Activated gamma-delta T cell (primary cell): ENCODE measurements at places on chromosomes 7 and 10.

DNA sequence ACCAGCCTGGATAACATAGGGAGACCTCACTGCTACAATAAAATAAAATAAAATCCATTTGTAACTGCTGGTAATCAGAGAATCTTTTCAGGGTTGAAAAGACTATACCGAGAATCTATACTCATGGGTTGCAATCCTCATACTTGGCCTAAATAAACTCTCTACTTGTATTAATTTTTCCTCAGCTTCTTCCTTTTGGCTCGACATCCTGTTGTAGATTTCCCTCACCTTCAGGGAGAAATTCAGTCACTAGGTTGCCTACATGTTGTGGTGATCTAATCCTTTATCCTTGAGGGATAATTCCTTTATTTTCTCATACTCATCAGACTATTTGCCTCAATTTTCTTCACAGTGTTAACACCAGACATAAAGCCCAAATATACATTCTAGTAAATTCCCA, 1093.4 kb downstream of the SORCS3 start:
- no peak for DNase-seq

DNA sequence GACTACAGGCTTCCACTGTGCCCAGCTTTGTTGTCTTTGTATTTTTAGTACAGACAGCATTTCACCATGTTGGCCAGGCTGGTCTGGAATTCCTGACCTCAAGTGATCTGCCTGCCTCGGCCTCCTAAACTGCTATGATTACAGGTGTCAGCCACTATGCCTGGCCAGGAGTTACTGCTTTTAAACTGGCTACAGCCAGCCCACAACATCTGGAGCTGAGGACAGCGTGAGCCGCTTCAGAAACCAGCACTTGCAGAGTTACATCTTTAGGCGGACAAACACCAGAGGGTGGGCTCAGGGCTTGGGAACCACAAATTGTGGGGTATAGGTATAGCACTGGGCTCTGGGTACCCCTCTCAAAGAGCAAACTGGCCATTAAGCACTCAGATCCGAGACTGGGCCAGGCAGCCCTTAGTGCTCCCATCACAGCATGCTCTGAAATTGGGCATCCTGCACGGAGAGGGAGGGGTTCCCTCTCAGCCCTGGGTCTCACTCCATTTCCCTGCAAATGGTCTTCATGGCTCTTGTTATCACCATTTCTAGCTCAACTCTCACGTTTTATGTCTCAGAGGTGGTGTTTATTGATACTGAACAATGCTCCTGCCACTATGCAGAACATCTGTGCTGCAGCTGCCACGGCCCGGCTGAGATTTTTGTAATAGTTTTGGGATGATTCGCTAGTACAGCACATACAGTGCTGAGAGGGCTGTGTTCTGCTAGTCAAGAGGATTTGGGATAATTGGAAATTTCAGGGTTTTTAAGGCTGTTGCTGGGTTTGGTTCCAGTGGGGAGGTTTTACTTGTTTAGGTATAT, 146.4 kb upstream of the LYZL2 start:
- no peak for DNase-seq

DNA sequence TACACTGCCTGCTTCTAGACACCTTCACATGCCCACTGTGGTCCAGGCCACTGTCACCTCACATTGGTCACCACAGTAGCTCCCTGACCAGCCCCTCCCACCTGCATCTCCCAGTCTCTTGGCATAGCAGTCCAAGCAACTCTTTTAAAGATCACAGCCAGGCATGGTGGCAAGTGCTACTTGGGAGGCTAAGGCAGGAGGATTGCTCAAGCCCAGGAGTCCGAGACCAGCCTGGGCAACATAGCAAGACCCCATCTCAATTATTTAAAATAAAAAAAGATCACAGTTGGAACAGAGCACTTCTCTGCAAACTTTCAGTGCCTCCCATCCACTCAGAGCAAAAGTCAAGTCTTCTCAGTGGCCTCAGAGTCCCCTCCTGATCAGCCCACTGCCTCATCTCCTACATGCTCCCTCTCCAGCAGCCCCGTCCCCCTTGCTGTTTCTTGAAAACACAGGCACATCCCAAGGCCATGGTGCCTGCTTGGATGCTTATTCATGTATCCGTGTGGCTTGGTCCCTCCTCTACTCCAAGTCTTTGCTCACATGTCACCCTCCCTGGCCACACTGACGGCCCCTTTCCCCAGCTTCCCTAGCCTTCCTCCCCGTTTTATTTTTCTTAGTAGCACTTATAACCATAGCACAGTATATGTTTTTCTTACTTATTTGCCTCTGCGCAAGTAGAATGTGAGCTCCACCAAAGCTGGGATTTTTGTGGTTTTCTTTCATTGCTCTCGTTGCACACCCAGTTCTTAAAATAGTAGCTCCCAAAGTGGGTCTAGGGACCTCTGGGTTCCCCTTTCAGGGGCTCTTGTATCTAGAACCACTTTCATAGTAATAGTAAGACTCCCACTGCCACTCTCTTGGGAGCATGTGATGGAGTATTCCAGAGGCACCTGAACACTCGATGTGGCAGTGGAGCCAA, 19.5 kb downstream of the TSPAN15 start:
- no peak for DNase-seq

- no peak for DNase-seq
Observed at GRCh38 chr10:35058134-35058533, 32.0 kb downstream of the CUL2 start.

DNA sequence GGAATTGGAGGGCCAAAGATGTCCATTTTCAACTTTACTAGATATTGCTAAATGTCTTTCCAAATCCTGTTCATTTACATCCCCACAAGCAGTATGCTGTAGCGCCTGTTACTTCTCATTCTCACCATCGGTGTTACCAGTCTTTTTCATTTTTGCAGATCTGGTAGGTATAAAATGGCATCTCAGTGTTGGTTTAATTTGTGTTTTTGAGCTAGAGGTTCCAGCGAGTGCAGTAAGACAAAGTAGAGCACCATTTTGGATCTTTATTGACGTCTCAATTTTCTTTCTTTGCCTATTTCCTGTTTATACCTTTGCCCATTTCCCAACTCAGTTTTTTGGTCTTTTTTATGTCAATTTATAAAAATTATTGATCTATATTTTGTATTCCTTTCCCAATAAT, 55.6 kb downstream of the NRF1 start:
- DNase-seq, result no peak

- no peak for DNase-seq
Observed at GRCh38 chr10:113732160-113732881, 19.2 kb upstream of the PLEKHS1 start.

DNA sequence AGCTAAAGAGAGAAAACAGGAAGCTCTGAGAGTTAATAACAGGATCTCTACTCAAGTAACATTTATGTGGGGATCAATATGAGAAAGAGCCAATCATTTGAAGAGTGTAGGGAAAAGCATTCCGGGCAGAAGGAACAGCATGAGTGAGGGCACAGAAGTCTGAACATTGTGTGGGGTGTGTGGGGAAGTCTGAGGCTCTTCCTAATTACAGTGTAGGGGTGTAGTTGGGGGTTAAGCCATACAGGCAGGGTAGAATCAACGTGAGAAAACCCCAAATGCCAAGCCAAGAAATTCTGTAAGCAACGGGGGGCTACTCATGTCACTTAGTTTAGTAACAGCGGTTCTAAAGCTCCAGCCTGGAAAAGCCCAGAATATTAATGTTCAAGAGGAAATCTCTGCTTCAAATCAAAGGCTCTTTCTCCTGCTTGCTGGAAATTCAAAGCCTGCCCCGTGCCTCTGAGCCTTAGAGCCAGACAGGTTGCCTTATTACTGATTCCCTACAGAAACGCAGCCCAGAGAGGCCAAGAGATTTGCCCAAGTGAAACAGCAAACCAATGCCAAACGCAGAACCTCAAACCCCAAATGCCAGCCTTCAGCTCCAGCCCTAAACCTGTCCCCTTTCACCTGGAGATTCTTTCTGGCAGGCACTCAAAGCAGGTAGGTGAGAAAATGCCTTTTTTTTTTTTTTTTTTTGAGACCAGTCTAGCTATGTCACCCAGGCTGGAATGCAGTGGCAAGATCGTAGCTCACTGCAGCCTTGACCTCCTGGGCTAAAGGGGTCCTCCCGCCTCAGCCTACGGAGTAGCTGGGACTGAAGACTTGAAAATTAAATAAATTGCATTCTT, 36.1 kb downstream of the DNAJB12 start:
- no peak for DNase-seq

- no peak for DNase-seq
Observed at GRCh38 chr10:11446864-11447263, 164.6 kb downstream of the USP6NL start.

DNA sequence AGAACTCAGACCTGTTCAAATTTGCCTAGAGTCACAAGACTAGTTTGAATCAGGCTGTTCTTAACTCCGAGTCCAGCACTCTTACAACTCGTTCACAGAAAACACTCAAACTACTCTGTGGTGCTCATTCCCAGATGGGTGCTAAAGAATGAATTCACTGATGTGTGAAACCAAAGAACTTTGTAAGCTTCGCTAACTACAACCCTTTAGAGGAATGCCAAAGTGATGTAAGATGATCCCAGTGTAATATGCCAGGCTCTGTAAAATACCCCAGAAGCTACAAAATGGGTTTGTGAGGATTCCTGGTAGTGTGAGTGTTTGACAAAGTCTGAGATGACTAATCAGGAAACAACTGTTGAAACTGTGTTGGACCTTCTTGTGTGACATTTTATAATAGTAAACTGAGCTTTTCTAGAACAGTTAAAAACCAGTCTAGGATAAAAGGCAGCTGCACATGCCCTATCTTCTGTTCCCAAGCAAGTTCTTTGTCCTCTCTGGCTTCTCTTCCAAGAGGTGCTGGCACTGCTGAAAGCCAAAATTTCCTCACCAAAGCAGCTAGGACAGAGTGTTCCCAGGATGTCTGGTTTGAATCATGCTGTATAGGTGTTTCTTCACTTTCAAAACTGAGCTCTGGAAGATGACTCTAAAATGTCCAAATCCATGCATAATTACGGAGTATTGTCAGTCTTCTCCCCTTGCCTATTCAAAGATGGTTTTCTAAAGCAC, 527.6 kb downstream of the SORCS1 start:
- DNase-seq, result no peak

DNA sequence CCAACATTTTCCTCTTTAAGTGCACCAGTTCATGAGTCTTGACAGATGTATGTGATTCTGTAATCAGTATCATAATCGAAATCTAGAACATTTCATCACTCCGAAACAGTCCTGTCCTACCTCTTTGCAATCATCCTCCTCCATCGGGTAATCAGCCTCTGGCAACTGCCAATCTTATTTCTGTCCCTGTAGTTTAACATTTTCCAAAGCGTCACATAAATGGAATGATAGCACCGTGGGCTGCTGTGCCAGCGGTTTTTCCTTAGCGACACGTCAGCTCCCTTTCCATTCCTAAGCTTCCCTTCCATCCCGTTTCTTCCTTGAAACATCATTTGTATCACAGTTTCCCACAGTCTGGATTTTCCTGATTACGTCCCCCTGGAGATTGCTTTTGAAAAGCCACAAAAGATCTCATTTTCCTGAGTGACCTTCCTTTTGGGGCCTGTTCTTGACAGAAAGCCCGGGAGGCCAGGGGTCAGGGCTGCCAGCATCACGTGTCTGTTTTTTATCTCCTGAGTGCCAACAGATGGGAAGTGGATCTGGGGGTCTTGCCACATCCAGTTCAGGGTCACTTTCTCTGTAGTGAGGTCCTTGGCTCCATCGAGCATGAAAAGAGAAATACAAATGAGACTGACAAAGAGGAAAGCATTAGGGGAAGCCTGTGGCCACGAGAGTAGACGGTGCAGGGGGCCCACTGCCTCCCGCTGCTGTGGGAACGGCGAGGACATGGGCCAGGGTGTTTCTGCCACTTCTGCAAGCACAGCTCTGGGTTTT, 31.6 kb downstream of the TMEM120A start:
- DNase-seq, result no peak

- no peak for DNase-seq
Observed at GRCh38 chr10:17923728-17924127, 28.0 kb upstream of the SLC39A12 start.

DNA sequence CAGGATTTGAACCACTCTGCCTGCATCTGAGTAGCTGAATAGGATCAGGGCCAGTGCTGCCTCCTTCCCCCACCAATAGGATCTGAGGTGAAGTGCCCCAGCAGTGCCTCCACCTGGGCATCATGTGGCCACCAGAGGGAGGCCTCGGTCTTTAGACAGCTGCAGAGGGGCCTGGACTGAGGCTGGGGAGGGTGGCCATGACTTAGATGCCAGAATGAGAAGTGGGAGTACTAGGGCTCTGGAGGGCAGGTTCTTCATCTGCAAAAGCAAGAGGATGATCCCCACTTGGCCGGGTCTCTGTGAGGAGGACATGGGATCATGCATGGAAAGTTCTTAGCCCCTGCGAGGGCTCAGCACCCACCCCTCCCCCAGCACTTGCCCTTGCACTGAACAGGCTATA, 56.9 kb downstream of the NEUROG3 start:
- no peak for DNase-seq

GRCh38 chr7:35988105-35988504, 164.9 kb upstream of the EEPD1 start:
- no peak for DNase-seq

DNA sequence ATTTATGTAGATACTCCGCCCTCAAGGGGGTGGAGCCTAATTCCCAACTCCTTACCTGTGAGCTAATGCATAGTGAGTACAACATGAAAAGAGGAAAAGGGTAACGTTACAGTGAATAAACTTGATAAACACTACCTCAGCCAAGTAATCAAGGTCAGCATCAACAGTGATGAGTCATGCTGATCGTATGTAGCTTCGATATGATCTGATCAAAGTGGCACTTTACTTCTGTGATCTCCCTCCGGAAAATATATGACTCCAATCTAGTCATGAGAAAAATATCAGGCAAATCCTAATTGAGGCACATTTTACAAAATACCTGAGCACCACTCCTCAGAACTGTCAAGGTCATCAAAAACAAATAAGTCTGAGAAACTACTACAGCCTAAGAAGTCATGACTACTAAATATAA, 70.4 kb downstream of the VTI1A start:
- no peak for DNase-seq

- DNase-seq, result no peak
Observed at GRCh38 chr10:49395741-49396665, at the start of gene DRGX. DRGX (minus strand) TSS chr10:49396089; CDS start chr10:49395440, 649 bp downstream.

GRCh38 chr10:97647556-97647955, 7.1 kb downstream of the PI4K2A start:
- no peak for DNase-seq

DNA sequence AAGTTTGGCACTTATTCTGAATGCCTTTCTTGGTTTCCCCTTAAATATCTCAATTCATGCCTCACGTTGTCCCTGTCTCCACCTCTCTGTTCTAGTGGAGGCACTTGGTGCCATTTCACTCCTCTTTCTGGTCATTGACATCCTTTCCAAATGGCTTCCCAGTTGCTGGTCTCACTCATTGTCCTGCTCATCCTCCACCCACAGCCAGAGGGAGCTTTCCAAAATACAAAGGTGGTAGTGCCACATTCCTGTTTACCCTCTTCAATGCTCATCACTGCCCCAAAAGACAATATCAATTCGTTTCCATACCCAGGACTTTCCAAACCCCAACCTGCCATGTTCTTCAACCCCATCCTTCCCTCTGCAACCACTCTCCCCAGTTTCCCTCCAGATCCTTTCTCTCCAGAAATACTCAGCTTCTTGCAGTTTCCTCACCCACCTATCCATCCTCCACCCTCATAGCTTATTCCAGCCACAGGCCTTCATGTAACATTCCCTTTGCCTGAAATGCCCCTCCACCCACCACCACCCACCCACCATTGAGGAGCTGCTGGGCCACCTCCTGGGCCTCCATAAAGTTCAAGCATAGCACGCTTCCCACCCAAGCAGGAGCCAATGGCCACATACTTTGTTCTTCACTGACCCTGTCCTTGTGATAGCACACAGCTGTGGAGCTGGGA, 63.1 kb upstream of the ADRB1 start:
- DNase-seq, result no peak
